NCI-H1105 (cell line): ENCODE measurements at places on chromosomes 6 and 20.

DNA sequence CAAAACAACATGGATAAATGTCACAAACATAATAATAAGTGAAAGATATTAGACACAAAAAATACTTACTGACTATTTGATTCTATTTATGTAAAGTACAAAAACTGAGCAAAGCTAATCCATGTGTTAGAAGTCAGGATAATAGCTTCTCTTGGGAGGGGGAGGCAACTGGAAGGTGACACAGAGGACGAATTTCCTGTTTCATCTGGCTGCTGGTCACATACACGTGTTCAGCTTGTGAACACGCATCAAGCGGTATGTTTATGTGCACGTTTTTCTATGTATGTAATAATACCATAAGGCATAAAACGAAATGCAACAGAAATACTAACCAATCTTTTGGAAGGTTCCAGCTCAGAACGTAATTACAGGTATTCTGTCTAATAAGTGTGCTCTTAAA, 54.3 kb downstream of the MKKS start:
- DNase-seq = no peak

DNA sequence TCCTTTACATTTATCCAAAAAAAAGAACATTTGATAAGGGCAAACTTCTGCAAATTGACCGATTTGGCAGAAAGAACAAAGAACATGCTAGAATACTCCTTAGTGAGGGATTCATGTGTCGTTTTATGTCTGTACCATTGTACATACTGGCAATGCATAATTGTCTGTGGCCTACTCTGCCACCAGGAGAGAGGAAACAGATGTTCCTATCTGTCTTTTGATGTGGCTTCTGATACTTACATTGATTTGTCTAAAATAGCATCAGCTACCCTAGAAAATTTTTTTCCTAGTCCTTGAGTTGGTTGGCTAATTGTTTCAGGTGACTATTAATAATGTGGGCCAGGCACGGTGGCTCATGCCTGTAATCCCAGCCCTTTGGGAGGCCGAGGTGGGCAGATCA, 654.1 kb downstream of the KIF16B start:
- no peak for DNase-seq

DNA sequence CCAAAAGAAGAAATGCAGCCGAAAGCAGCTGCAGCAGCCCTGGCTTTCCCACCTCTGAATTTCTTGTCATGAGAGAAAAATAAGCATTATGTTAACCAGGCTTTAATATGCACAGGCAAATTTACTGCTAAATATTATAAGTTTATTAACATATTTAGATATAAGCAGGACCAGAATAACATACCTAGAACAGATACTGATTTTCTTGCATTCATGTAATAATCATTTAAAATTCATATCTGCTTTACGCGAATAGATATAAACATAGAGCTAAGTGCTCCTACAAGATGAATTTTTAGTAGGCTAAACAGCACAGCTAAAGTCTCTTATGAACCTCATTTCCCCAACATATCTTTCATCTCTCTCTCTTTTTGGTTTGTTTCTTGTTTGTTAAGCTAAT, 14.7 kb downstream of the CD93 start:
- no peak for DNase-seq

DNA sequence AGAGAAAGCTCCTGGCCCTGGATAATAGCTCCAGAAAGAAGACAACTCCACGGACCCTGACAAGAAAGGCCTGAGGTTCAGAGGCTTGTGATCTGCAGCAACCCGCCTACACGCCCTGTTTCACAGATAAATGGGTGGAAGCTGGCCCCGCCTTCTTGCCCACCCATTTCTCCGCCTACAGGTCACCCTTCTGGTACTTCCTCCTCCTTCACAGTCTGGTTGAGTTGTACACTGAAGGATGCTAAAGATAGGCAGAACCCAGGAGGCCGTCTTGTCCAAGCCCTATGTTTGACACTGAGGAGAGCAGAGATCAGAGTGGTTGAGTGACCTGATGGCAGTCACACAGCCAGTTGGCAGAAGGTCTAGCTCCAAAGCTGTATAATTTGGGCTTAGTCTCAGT, 34.2 kb upstream of the MDGA1 start:
- no peak for DNase-seq

DNA sequence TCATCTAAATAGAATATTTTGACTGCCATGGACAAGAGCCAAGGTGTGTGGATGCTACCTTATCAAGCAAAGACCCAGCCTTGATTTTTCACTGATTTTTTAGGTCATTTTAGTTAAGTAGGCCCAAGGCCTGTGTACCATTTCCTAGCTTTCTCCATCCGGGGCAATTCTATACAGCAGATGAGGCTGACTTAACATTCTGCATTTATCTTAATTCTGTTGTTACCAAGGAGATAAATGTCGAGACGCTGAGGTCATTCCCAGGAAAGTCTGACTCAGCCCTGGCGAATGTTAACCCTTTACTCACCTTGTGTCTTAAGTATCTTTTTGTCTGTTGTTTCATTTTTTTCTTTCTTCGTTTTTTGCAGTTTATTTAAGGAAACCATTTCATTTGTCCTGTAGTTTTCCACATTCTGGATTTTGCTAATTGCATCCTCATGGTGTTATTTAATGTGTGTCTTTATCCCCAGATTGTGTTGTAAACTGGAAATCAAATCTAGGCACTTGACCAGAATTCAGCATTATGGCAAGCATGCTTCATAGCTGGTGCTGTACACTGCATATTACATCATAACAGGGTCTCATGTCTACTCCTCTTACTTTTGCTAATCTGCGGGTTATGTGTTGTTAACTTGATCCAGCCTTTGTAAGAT, 277.0 kb downstream of the CDKAL1 start:
- DNase-seq = no peak

- DNase-seq = no peak
These were observed 338 bp downstream of the E2F3 start for GRCh38 chr6:20402092-20402341.

- DNase-seq = no peak
These were observed 42.1 kb upstream of the ZNF184 start for GRCh38 chr6:27514906-27515495.

DNA sequence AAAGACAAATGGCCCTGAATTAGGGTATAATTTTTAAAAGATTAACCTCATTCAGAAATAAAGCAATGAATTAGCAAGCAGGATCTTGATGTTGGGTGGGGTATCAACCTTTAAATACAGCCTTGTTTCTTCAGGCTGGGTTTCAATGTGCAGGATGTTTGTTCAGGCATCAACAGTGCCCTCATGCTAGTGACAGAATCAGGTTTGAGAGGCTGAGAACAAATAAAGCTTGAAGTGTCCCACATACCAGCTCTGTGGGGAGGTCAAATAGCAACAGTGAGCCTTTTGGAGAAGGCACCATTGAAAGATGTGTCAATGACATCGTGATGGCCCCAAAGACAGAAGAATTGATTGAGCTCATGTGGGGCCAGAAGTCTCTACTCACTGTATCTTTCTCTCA, 68.2 kb downstream of the MTFR2 start:
- DNase-seq = no peak

GRCh38 chr6:73309785-73310502, 44.1 kb downstream of the DPPA5 start:
- DNase-seq = no peak

DNA sequence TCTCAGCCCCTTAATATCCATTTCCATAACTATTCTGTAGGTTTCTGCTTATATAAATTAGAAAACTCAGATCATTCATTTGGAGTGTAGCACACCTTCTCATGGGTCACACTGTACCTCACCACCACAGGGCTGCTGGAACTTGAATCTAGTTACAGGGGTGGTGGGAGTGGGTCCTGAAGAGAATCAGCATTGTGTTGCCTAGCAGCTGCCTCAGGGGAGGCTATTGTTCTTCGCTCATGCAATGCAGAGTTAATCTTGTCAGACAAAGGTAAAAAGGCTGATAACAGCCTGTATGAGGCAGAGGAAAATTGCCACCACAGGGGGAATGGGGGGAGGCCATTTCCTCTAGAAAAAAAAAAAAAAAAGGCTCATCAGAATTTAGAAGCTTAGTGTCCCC, 496.0 kb upstream of the ADGRB3 start:
- DNase-seq = no peak

DNA sequence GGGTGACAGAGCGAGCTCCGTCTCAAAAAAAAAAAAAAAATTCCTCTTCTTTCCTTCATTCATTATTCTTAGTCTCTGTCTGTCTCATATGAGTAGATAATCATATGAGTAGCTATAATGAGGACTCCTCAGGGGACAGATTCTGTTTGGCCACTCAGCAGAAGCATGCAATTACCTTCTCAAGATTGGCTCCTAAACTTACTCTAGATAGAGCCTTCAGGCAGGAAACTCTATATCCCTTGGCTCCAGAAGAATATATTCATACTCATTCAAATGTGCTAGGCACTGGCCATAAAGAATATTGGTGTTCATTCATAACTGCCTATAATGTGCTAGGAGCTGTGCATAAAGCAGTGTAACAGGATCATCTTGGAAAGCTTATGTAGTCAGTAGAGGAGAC, 2.2 kb upstream of the ACAT2 start:
- DNase-seq = no peak

GRCh38 chr20:21302664-21303060, 469 bp upstream of the XRN2 start:
- DNase-seq = no peak

GRCh38 chr6:31736768-31737314, 511 bp upstream of the CLIC1 start:
- DNase-seq = no peak

GRCh38 chr6:3227363-3228045, at the start of gene TUBB2B:
TSS of gene TUBB2B (minus strand) at chr6:3227653. CDS start at chr6:3227543, 110 bp downstream.
- peak; percentile 97 for DNase-seq

GRCh38 chr6:144845186-144845585, 560.1 kb downstream of the UTRN start:
- no peak for DNase-seq

GRCh38 chr6:6758546-6758914, 170.0 kb downstream of the LY86 start:
- DNase-seq = no peak

GRCh38 chr20:19692685-19693119, 65.4 kb upstream of the RIN2 start:
- DNase-seq = peak; percentile 9

- no peak for DNase-seq
These were observed 12.7 kb downstream of the CST8 start for GRCh38 chr20:23503649-23504048.

DNA sequence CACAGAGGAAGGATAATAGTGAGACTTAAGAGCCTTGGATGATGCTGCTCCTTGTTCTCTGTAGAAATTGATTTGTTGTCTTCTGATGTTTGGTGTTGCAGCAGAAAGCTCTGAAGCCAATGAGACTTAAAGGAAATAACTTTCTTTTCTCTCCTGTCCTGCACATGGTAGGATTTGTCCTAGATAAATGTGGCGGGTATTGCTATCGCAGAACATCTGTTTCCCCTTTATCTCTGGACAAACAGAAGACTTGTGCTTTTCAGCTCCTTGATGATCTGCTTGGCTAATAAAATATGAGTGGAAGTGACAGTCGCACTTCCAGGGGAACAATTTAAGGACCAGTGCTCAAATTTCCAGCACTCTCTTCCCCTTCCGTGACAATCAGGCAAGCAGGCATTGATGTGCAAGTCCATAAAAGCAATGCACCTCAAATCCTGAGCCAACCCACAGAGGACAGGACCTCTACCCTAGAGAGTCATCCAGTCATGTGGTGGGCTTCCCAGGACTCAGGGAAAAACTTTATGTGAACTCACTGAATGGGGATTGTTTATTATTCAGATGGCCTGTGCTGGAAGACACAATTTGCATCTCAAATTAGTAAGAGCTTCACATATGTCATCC, 9.9 kb upstream of the NCR2 start:
- no peak for DNase-seq

- DNase-seq = peak; percentile 64
These were observed 32.1 kb downstream of the PRSS16 start for GRCh38 chr6:27279513-27280063.

GRCh38 chr20:60306105-60306504, 347.9 kb downstream of the CDH26 start:
- DNase-seq = no peak

GRCh38 chr6:44737829-44738528, 350.5 kb downstream of the CDC5L start:
- DNase-seq = no peak

DNA sequence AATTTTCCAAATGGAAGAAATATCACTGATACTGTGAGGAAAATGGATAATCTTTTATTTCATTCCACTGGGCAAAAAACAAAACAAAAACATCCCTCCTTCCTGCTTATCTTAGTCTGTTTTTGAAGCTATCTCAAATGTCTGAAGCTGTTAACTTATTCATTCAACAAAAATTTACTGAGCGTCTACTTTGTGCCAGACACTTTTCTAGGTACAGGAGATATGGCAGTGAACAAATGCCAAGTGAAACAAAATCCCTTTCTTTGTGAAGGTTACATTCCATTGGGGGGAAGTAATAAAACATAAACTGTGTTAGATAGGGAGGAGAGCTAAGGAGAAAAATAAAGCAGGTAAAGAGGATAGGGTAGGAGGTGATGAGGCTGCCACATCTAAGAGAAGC, 47.5 kb downstream of the TNFRSF21 start:
- DNase-seq = no peak

GRCh38 chr20:22802296-22802695, 217.9 kb upstream of the FOXA2 start:
- no peak for DNase-seq

DNA sequence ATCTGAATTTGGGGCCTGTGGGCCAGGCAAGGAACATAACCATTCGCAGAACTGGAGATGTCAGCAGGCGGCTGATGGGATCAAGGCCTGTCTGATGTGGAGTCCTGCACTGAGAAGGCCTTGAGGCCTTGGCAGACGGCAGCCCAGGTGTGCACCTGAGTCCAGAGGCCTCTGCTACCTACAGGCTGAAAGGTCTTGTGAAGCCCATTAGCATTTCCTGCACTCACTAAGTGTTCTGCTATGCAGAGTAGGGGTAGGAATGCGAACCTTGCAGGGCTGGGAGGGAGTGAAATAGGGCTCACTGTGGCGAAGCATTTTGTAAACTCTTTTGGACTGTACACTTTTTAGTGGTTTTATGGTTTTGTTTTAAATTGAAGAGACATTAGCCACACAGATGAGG, 48.3 kb upstream of the RNF24 start:
- DNase-seq = no peak

DNA sequence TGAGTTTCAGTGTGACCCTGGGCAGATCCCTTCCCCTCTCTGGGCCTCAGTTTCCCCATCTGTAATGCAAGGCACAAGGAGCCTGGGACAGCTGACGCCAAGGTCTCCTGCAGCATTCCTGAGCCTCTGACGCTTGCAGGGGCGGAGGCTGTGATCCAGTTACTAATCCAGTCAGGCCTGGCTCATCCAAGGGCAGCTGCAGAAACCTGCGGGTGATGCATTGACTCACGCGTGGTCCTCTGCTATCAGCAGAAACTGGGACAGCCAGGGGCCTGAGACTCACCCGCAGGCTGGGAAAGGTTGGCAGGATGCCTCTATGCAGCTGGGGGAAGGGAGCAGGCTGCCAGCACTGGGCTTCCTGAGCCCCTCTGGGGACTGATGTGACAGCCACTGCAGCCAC, 65.0 kb upstream of the SIRPA start:
- DNase-seq = no peak
